ENCODE measurements at places on chromosomes 7 and 10.

DNA sequence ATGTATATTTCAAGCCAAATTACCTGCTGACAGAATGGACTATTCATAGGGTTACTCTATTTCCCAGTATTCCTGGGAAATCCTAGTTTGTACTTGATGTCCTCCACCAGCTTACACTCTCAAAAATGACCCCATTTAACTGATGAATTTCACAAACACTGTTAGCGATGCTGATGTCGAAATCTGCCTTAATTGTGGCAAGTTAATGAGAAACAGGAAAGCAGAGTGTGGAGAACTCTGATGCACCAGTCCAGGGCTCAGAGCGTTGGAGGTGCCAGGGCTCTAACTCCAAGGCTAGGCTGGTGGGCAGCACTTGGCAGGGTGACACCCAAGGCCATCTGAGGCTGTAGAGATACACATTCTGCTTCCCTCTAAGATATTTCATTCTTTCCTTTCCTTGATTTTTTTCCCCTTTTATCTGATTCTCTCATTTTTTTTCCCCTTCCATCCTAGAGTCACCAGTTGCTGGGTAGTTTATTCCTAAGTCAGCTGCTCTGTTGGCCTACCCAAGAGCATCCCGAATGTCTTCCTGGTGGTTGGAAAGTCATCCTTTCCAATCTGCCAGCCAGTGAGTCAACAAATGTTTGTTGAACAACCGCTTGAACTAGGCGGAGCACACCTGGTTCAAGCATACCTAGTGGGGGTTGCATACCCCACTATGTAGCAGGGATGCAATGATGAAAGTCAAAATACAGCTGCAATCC is 525.0 kb upstream of the NRP1 start:
- no peak for DNase-seq

- no peak for DNase-seq
Observed at GRCh38 chr7:91351374-91351773, 87.1 kb downstream of the FZD1 start.

GRCh38 chr7:51633596-51633995 is 317.0 kb upstream of the COBL start:
- no peak for DNase-seq

DNA sequence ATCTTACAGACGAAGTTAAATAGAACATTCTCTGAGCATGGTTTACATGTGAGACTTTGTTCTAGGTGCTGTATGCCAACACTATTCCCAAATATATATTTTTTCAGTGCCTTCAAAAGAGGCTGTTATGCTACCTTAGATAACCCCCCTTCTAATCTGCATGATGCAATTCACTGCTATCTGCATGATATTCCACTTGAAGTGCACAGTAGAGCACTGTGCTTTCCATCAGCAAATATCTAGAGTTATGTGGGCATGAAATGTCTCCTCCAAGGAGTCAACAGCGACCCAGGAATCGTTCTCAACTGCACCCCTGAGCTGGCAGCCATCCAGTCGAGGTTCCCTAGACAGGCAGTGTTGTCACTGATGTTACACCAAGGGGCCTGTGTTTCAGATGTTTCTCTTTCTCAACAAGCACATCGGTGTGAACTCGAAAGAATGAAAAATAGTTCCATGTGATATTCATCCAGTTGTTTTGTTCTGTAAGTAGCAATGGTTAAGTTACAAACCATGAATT is 88.3 kb downstream of the PDE1C start:
- no peak for DNase-seq

DNA sequence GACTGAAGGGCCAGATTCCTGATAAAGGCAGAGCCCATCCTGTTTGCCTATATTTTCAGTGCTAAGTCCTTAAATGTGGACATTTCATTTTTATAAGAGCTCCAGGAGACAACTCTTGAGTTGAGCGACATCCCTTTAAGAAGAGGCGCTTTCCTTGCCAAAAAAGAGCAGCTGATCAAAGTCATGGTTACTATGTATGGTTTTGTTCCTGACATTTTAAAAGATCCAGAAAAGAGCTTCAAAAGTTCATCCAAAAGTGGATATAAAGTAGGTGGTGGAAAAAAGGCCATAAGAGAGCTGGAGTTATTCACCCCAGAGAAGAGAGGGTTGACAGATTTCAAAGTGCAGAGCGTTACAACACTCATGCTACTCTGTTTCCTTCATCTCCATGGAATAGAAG is 36.7 kb downstream of the RHOBTB1 start:
- no peak for DNase-seq

- DNase-seq = no peak
Observed at GRCh38 chr10:35092851-35093250, 2.7 kb upstream of the CUL2 start.

GRCh38 chr7:112136271-112137008 is 69.8 kb downstream of the DOCK4 start:
- no peak for DNase-seq

- no peak for DNase-seq
Observed at GRCh38 chr7:154795437-154795836, 207.5 kb downstream of the PAXIP1 start.

DNA sequence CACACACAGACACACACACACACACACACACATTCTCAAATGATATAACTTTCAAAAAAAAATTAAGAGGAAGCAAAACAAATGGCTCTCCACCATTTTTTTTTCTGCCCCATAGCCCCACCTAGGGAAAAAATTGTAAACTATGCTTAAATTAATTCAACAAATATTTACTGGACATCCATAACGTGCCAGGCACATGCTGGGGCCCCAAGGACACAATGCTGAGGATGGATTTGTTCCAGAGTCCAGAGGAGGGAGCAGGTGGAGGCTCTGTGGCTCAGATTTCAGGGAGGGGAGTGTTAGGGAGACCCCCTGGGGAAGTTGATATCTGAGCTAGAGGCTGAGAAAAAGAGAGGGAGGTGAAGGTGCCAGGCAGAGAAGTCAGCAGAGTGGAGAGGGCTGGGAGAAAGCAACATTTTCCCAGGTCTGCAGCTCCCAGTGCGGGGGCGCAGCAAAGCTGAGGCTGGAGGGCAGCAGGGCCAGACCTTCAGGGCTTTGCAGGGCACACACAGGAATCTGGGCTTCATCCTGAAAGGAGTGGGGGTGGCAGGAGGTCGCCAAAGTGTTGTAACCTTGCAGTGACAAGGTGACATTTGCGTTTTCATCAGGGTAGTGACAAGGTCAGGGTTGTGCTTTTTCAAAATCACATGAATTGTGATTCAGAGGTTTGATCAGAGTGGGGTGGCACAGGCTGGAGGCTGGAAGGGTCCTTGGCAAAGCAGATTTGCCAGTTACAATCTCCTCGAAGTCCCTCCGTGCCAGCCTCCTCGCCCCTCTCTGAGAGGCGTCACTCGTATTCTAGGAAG is 261.6 kb downstream of the WDR11 start:
- no peak for DNase-seq
